D721Med (cell line): ENCODE measurements at places on chromosomes 6 and 20.
A peak's percentile ranks its signal among the peaks of the same experiment; 100 is the strongest.

DNA sequence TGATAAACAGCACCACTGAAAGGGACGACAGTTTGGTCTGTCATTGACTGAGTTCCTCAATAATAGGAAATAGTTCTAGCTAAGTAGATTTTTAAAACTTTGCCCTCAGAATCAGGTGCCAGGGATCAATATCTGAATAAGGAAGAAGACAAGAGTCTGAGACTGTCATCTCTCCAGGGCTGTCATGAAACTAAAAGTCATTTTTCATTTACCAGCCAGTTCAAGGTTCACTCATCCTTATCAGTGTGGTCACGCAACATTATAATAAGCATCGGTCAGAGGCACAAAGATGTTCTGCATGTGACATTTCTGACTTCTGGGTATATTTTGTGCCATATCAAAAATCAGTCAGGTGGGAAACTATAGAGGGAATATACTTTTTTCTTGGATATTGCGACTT, 52.5 kb upstream of the E2F3 start:
- no peak for DNase-seq

GRCh38 chr6:167094820-167095637, 27.9 kb upstream of the CCR6 start:
- DNase-seq: no peak

- DNase-seq: no peak
Observed at GRCh38 chr6:158708239-158708638, 58.4 kb downstream of the SYTL3 start.

GRCh38 chr20:21554376-21554890, 40.6 kb upstream of the NKX2-2 start:
- DNase-seq: no peak

GRCh38 chr6:75874224-75874623, 125.2 kb downstream of the MYO6 start:
- no peak for DNase-seq

GRCh38 chr20:38941726-38942389, 15.6 kb downstream of the FAM83D start:
- DNase-seq: no peak

- DNase-seq: no peak
Observed at GRCh38 chr6:140462453-140463311, 1088.2 kb upstream of the CITED2 start.

DNA sequence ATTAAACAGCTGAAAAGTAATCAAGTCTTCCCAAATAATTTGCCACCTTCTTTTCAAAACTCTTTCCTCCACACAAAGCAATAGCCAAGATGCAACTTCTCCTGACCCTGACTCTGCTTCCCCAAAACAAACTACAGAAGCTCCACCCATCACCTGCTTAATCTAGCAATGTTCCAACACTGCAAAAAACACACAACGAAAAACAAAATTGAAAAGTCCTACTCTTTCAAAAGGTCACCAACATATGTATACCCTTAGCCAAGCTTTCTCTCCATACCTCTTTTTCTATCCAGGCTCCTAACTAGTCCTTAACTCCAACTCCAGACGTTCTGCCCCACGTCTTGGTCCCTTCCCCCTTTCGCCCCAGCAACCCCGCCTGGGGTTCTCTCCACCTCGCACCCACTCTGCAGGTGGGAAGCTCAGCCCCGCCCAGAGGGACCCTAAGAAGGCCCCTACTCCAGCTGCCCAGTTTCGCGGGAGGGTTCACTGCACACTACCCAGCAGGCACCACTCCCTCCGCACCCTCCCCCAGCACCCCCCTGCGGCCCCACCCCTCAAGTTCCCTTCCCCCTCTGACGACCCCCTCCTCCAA, 717 bp downstream of the CSNK2A1 start:
- peak; percentile 21 for DNase-seq

- DNase-seq: no peak
Observed at GRCh38 chr20:1103751-1104150, 14.7 kb upstream of the PSMF1 start.

GRCh38 chr20:32828029-32828680, 8.4 kb downstream of the MAPRE1 start:
- no peak for DNase-seq

- DNase-seq: no peak
Observed at GRCh38 chr20:64064145-64064698, 1.2 kb downstream of the TCEA2 start.

GRCh38 chr20:571754-572441, 28.3 kb upstream of the CSNK2A1 start:
- no peak for DNase-seq

GRCh38 chr6:88881451-88881850, 82.0 kb downstream of the RNGTT start:
- no peak for DNase-seq

- no peak for DNase-seq
Observed at GRCh38 chr6:106184629-106185028, 98.5 kb downstream of the PRDM1 start.

GRCh38 chr6:138863321-138863720, 67.4 kb downstream of the ECT2L start:
- no peak for DNase-seq

GRCh38 chr20:60250251-60250650, 292.0 kb downstream of the CDH26 start:
- DNase-seq: no peak

DNA sequence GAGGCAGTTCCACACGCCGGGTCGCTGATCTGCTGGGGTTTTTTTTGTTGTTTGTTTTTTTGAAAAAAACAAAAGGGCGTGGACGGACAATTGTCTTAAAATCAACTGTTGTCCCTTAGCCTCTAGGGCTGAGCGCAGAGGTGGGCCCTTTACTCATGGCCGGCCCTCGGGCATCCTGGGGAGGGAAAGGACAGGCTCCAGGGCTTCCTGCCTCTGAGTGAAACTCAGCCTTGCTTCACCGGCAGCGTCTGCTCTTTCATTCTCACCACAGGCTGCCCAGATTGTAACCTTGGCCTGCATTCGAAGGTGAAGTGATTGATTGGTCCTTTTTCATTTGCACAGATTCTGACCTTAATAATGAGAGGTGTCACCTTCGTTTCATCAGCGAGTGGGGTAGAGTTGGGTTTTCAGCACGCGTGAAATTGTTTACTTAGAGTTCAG, 797 bp downstream of the SMIM13 start:
- no peak for DNase-seq

DNA sequence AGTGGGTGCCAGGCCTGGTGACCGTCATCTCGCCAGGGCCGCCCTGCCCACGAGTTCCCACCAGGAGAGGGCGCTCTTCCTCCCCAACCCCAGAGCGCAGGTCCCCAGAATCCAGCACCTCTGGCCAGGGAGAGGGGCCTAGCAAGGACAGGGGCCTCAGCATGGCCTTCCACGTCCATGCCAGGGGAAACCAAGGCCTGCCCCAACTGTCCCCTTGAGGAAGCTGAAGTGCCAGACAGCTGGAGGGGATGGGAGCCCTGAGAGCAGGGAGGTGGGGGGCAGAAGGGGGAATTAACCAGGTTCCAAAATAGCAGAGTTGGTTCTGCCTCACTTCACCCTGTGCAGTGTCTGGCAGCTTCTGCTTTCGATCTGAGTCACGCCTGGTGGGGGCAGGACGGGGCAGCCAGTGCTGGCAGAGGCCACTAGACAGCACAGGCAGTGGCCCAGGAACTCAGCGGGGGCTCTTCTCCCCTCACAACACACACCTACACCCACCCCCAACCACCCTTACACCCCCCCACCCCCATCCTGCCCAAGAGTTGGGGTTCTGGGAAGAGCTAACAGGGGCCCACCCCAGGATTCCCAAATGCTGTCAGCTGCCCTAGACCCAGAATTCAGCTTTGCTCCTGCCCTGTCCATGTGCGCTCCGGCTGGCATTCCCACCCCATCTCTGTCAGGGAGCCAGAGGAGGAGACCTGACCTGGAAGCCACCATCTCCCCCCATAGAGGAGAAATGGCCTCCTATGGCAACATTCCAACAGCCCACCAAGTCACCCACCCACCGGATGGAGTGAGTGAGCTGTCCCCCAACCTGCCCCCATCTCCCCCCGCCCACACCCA, 29.2 kb downstream of the TFEB start:
- DNase-seq: peak; percentile 70

DNA sequence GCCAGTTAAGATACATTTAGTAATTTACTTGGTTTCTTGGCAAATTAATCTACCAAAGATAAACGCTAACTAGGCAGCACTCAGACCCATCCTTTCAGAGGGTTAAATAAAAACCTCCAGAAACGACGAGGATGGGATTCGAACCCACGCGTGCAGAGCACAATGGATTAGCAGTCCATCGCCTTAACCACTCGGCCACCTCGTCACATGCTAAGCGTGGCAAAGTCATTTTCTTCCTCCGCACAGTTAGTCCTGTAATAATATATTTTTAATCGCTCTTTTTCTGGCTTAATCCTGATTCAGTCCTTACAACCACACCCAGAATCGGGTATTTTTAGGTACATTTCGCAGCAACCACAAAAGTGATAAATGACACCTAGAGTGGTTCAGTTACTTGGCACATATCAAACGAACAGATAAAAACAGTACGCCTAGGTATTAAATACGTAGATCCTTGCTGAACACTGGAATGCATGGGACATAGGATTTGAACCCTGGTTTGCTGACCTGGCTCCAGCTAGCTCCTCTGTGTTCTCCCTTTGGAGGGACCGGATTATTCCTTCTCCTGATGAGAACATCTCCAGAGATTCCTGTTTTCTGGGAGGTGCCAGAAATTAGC, 71.6 kb downstream of the GPX5 start:
- DNase-seq: no peak

DNA sequence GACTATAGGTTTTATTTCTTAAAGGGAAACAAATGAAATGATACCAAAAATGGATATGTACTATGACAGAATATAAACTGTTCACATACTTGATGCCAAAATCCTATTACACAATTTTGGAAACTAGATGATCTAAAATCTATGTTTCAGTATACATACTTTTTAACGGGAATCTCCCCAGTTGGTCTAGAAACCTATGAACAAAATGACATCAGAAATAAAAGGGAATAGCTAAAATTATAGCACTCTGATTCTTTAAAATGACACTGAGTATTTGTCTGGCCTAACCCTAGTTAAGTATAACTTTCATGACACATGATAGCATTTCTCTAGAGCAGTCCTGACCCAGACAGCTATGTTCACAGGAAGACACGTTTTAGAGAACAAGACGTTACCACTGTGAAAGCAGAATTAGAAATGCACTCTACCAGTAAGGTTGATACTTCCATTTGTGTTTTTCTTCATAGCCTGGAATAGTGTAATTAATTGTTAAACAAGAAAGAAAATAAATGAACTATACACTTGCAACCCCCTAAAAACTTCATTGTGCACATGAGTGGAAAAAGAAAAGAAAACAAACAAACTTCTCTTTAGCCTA, 3.3 kb downstream of the OSER1 start:
- DNase-seq: no peak
